ENCODE measurements at places on chromosomes 3 and 15.
A peak's percentile ranks its signal among the peaks of the same experiment; 100 is the strongest.

- no peak overlapping the region for H3K4me3 ChIP-seq
- H3K36me3 ChIP-seq = no peaks in the 10 kb centered on the region
- H3K4me1 ChIP-seq = no peaks in the 10 kb centered on the region
- DNase-seq = no peak
Observed at GRCh38 chr3:161852744-161853143, 356.1 kb downstream of the OTOL1 start.

DNA sequence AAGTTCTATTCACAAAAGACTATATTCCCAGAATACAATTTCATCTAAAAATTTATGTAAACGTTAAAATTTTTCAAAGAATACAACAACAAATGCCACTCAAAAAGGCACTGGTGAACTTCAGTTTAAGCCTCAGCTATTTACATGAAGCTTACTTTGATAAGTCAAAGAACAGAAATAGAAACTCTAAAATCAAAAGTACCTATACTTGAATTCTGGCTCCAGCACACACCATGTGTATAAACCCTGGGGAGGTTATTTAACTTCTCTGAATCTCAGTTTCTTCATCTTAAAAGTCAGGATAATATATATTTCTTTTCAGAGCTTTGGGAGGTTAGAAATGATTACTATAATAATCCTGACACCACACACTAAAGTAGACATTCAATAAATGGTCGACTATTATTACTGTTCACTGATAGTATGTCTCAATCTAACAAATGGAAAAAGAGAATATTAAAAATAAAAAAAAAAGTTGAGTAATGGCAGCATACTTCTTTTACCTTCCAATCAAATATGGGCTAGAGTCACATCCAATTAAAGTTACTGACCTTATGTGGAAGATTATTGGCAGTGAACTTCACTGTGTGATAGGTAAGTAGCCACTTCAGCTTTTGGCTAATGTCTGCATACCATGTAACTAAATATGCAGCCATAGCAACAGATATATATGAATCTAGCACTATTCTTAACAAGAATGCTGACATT, 248.4 kb downstream of the ISL2 start:
- no peaks in the 10 kb centered on the region for H3K36me3 ChIP-seq
- no peak overlapping the region for H3K4me3 ChIP-seq
- H3K27me3 ChIP-seq = no peaks in the 10 kb centered on the region
- no peak overlapping the region for H3K27ac ChIP-seq

GRCh38 chr3:57164657-57165573, at the start of gene IL17RD:
Gene IL17RD, minus strand, starts transcription at chr3:57165353. Its CDS starts 67 bp downstream, at chr3:57165286.
- no peak within 1 kb of the TSS for H3K27ac ChIP-seq
- peak; percentile 76 for DNase-seq
- peaks cover 11% of the 10 kb centered on the region for H3K27me3 ChIP-seq
- H3K4me3 ChIP-seq = peak within 1 kb of the TSS; percentile 66
- no peaks in the 10 kb centered on the region for H3K36me3 ChIP-seq
- H3K4me1 ChIP-seq = peaks cover 22% of the 10 kb centered on the region

DNA sequence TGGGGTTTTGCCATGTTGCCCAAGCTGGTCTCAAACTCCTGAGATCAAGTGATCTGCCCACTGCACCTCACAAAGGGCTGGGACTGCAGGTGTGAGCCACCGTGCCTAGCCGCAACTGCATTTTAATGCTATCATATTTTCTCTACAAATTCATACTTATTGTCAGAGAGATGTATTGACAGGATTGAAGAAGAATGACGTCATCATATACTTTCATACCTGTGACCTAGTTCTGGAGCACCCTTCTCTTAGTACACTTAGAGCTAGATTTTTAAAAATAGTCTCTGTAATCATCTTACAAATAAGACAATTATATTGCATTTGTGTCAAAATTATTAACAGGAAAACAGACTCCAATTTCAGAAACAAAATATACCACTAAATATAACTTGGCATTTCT, 242.8 kb upstream of the PDZRN3 start:
- no peak for DNase-seq
- H3K36me3 ChIP-seq = no peaks in the 10 kb centered on the region
- no peak overlapping the region for H3K4me3 ChIP-seq
- no peak overlapping the region for H3K27ac ChIP-seq
- no peaks in the 10 kb centered on the region for H3K4me1 ChIP-seq
- no peaks in the 10 kb centered on the region for H3K27me3 ChIP-seq

DNA sequence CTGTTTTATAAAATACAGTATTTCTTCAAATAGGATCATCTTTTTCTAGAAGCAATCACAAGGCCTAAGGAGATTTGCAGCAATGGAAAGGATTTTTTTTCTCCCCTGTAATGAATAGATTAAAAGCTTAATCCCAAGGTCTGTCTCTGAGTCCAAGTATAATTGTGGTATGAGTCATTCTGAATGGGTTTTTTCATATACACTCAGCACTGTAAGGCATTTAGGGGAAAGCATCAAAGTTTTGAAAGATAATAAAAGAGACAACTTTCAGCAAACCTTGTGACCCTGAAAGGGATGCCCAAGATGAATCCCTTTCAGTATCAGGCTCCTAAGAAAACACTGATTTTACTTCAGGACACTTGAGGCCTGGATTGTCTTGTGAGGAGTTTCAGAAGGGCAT, 23.3 kb upstream of the LARS2 start:
- H3K27ac ChIP-seq = no peak overlapping the region
- H3K4me1 ChIP-seq = no peaks in the 10 kb centered on the region
- no peaks in the 10 kb centered on the region for H3K27me3 ChIP-seq
- H3K4me3 ChIP-seq = no peak overlapping the region
- no peaks in the 10 kb centered on the region for H3K36me3 ChIP-seq

GRCh38 chr3:69300296-69300695, 85.6 kb downstream of the FRMD4B start:
- DNase-seq = no peak
- H3K27ac ChIP-seq = no peak overlapping the region
- H3K4me1 ChIP-seq = no peaks in the 10 kb centered on the region
- no peaks in the 10 kb centered on the region for H3K36me3 ChIP-seq
- no peaks in the 10 kb centered on the region for H3K27me3 ChIP-seq

DNA sequence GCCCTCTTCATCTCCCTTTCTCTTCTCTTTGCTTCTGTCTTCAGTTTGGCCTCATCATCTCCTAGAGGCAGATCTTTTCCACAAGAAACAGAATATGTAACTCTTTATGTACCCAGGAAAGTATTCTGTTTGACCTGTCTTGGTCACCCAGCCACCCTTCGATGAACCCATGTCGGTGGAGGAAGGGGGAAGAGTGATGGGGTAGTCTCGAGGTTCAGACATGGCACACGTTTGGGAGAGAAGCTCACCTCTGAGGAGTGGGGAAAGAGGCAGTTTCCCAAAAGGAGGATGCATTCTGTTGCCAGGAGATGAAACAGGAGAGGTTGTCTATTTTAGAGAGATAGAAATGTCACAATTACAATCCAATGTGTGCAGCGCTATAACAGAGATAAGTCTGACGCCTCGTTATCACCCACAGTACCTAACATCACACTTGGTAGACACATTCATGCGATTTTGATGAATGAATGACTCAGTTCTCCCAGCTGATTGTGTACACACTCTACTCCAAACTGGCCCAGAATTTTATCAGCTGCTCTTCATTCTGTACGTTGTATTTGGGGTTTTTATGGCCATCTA, 722 bp upstream of the CCDC50 start:
- no peak overlapping the region for H3K4me3 ChIP-seq
- no peaks in the 10 kb centered on the region for H3K36me3 ChIP-seq
- peaks cover 24% of the 10 kb centered on the region for H3K4me1 ChIP-seq
- H3K27ac ChIP-seq = peak overlapping the region; percentile 87
- no peak for DNase-seq
- no peaks in the 10 kb centered on the region for H3K27me3 ChIP-seq

DNA sequence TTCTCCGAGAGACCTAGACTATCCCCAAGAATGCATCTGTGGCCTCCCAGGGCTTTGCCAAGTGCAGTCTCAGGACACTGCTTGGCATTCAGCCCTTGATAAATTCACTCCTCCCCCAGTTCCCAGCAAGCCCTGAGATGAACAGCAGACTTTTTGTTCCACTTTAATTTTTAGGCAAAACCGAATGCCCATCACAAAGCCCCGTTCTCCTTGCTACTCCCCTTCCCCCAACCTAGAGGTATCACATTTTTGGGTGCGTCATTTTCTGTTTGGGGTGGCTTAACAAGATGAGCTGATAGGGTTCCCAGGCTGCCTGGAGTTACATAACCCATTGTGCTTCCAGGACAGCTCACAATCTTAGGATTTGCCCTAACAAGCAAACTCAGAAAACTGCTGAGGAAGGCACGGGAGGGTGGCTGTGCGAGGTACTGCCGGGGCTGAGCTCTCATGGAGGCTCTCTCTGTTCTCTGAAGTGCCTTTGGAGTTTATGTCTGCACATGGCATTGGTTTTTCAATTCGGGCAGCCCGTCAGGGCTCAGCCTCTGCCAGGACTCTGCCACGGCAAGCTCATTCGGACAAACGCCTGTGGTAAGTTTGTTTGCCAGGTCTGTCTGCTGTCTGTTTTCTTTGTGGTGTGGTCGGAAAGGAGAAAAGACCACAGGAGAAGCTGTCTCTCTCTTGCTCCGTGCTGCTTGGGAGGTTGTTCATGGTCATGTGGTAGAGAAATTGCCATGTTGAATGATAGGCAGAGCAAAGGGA, at the start of gene TRAK1:
TRAK1 (plus strand) TSS at position 385 of the 759 bp plus-strand sequence; CDS start at position 498, 113 bp downstream.
- peak within 1 kb of the TSS; percentile 53 for H3K27ac ChIP-seq
- H3K27me3 ChIP-seq = no peaks in the 10 kb centered on the region
- peaks cover 37% of the 10 kb centered on the region for H3K36me3 ChIP-seq
- H3K4me3 ChIP-seq = no peak within 1 kb of the TSS

DNA sequence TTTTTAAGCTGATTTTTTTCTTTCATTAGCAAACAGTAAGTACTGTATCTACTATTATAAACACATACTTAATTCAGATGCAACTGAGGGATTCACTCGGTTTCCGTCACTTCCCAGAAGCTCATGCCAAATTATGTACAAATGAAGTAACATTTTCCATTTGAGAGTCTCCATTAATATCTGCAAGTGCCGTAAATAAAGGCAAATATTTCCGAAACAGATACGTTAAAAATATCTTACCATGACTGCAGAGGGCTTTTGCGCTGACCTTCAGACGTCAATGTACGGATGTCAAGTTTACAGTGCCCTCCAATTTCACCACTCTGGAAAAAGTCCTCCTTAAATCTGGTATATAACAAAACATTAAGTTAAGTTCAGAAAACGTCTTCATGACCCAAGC, 9.3 kb downstream of the EOGT start:
- no peak overlapping the region for H3K27ac ChIP-seq
- H3K4me3 ChIP-seq = no peak overlapping the region
- peaks cover 11% of the 10 kb centered on the region for H3K4me1 ChIP-seq
- DNase-seq = no peak
- H3K36me3 ChIP-seq = peaks cover 7% of the 10 kb centered on the region

DNA sequence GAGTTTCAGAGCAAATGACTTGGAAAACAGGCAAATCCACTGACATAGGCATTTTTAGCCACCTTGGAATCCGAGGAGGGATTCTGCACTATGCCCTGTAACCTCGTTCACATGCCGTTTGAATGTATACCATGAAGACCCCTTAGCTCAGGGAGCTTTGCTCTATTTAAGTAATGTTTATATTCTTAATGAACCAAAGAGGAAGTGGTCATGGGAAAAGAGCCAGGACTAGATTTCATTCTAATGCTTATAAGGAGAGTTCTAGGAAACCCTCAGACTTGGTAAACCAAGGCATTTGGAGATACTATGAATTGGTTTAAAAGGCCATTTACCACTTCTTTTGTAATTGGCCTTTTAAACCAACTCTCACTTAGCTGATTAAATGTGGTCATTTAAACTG, 178.9 kb downstream of the IGF1R start:
- no peaks in the 10 kb centered on the region for H3K27me3 ChIP-seq
- H3K36me3 ChIP-seq = no peaks in the 10 kb centered on the region
- H3K27ac ChIP-seq = peak overlapping the region; percentile 10
- no peaks in the 10 kb centered on the region for H3K4me1 ChIP-seq
- no peak for DNase-seq
- no peak overlapping the region for H3K4me3 ChIP-seq

- no peak overlapping the region for H3K27ac ChIP-seq
- no peaks in the 10 kb centered on the region for H3K36me3 ChIP-seq
- no peak overlapping the region for H3K4me3 ChIP-seq
- DNase-seq = no peak
- no peaks in the 10 kb centered on the region for H3K27me3 ChIP-seq
- H3K4me1 ChIP-seq = no peaks in the 10 kb centered on the region
Observed at GRCh38 chr3:63746211-63746610, 72.9 kb upstream of the C3orf49 start.

DNA sequence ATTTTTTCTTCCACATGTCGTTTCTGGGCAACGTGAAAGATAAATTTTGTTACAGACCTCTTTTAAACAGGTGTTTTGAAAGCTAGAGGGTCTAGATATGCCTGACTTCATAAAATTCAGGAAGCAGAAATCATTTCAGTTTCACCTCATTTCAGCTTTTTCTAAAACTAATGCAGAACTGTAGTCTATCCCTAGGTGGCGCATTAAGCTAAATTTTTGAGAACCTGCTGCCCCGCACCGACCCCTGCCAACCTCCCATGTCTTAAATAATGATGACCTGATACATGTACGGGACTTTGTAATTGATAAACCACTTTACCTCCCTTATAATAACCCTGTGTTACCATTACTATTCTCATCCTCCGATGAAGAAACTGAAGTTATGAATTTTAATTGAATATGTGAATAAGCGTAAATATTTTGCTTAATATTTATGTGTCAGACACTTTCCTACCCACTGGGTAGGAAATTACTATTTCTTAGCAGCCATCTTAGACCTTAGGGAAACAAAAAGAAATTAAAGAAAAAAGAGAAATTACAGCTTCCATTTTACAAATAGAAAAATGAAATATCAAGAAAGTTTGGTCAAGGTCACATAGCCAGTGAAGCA, 78.7 kb upstream of the GCNT3 start:
- H3K27ac ChIP-seq = no peak overlapping the region
- no peaks in the 10 kb centered on the region for H3K4me1 ChIP-seq
- DNase-seq = no peak

GRCh38 chr3:135106445-135106844, 311.4 kb downstream of the EPHB1 start:
- no peak overlapping the region for H3K27ac ChIP-seq
- no peaks in the 10 kb centered on the region for H3K36me3 ChIP-seq
- no peaks in the 10 kb centered on the region for H3K4me1 ChIP-seq
- no peak for DNase-seq
- no peaks in the 10 kb centered on the region for H3K27me3 ChIP-seq
- no peak overlapping the region for H3K4me3 ChIP-seq

- H3K36me3 ChIP-seq = no peaks in the 10 kb centered on the region
- no peaks in the 10 kb centered on the region for H3K27me3 ChIP-seq
- DNase-seq = no peak
- H3K27ac ChIP-seq = no peak overlapping the region
Observed at GRCh38 chr15:42069025-42069424, 25.3 kb downstream of the PLA2G4D start.

DNA sequence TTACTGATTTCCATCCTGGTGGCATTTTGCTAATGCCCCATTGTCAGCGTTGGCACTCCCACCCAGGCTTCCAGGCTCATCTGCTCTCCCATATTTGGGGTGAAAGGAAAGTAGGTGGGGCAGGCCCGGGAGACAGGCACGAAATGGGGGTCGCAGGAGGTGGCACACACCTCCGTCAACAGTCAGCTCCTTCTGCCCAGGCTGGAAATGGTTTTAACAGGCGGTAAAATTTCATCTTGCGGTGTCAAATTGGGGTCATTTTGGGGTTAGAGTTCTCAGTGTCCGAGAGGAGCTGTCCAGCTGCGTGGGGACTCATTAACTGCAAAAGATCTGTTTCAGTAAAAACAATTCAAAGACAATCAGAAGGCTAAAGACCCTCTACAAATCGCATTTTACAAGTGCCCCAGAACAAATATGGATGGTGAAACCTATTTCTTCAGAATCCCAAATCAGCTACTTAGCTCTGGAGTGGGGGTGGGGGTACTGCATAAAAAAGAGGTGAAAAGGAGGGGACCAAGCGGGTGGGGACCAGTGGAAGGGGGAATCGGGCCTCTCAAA, 4.2 kb upstream of the MEIS2 start:
- no peak overlapping the region for H3K27ac ChIP-seq
- no peaks in the 10 kb centered on the region for H3K27me3 ChIP-seq
- no peaks in the 10 kb centered on the region for H3K36me3 ChIP-seq
- H3K4me1 ChIP-seq = peaks cover 12% of the 10 kb centered on the region
- H3K4me3 ChIP-seq = no peak overlapping the region
